ENCODE measurements at places on chromosomes 3 and 15. TPM values are rescaled to one million over a fixed set of nuclear protein-coding genes. Genes with fewer than 3 reads are reported as not detected.

GRCh38 chr3:168467115-168467714 lies 371.5 kb upstream of the GOLIM4 start:
- no peak for DNase-seq

DNA sequence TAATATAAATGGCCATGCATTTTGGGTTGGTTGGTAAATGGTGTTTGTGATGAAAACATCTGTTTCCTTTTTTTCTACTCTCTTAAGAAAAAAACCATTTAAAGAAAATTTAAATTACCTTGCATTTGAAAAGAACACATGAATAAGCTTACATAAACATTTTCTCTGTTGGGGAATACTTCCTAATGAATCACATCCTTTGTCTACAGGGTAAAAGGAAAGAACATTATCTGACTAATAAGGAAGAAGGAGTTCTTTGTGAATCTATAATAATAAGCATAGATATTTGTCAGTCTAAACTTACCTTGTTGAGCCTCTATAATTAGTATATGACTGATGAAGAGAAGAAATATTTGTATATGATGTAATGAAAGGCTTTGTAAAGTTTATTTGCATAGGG lies 254.1 kb upstream of the ZNF717 start:
- no peak for DNase-seq

Gene SNX22
- 2.3 TPM for total RNA-seq

DNA sequence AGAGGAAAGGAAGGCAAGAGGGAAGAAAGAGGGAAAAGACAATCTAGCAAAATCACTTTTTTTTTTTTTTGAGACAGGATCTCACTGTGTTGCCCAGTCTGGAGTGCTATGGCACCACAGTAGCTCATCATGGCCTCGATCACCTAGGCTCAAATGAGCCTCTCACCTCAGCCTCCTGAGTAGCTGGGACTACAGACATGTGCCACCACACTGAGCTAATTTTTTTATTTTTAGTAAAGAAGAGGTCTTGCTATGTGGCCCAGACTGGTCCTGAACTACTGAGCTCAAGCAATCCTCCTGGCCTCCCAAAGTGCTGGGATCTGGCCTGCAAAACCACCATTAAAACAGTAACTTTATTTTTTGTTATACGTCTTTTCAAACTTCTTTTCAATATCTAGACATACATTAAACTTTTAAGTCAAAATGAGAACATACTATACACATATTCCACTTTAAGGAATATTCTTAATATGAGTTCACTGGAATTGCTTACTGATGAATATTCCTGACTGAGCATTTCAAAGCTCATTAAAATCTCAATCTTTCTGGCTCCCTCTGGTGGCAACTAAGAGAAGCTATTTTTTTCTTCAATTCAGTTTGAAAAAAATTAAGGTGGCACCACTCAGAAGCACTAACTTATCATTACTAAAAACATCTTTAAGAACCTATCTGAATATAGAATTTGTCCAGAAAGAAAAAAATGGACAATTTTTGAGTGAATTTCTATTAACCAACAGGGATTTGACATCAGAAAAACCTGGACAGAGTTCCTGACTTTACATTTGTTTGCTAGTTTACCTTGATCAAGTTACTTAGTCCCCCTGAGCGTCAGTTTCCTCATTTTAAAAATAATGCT lies 40.9 kb downstream of the UACA start:
- no peak for DNase-seq

- no peak for DNase-seq
Measured at GRCh38 chr3:194843556-194843955, 157.9 kb downstream of the FAM43A start.

Gene CYFIP1
- total RNA-seq = 96.2 TPM

Gene RBP2
- total RNA-seq = not detected

Gene ANAPC13
- 58.7 TPM for total RNA-seq

Gene TM4SF4
- 0.12 TPM for total RNA-seq

GRCh38 chr3:58417075-58417474 lies 16.6 kb downstream of the PDHB start:
- DNase-seq = no peak

DNA sequence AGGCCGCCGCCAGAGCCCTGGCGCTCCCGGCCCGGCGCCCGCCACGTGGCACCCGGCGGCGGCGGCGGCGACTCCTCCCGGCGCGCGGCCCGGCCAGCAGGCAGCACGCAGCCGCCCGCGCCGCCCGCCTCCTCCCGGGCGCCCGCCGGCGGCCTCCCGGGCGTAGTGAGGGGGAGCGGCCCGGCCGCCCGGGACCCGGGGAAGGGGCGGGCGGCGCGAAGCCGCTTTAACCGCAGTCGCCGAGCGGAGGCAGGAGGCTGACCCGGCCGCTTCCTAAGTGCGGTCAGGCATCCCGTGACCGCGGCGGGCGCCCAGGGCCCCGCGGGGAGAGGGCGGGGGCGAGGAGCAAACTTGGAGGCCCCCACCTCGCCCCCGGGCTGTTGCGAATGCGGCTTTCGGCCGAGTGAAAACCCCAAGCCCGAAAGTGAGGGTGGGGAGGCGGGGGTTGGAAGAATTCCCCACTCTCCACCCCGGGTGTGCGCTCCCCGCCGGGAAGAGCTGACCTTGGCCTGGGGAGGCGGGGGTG lies 1.7 kb upstream of the HES1 start:
- DNase-seq = peak; percentile 83

DNA sequence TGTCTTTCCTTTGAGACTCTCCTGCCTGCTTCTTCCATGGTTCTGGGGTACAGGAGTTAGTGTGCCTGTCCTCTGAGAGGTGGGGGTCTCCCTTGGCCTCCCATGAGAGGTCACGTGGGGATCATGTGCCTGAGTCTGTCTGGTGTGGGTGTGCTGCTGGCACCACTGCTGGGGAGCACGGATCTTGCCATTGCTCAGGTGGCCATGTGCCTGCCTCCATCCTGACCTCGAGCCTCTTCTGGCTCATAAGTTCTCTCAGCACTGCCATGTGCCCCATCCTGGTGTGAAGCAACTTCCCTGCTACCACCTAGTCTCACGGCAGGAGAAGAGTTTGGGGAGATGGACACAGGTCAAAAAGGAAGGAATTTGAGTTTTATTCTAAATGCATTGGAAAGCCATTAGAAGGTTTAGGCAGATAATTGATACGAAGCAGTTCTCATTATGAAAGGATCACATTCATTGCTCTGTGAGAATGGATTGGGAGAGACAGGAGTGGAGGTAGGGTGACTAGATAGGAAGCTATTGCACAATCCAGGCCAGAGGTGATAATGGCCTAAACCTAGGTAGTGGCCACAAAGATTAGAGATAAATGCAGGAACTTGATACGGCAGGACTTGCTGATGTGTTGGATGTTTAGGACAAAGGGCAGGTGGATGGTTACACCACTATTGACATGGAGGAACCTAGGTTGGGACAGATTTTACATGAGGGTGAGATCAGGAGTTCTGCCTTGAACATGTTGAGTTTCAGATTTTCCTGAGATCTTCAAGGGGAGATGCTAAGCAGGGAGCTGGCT lies 173.0 kb upstream of the RORA start:
- no peak for DNase-seq

GRCh38 chr3:169668957-169669741 lies 5.6 kb upstream of the MECOM start:
- DNase-seq = peak; percentile 71

GRCh38 chr3:13788522-13789424 lies 91.1 kb downstream of the WNT7A start:
- no peak for DNase-seq

Gene TLR9
- total RNA-seq = 0.91 TPM

GRCh38 chr3:151074256-151074655 lies 11.2 kb upstream of the MED12L start:
- DNase-seq = no peak

DNA sequence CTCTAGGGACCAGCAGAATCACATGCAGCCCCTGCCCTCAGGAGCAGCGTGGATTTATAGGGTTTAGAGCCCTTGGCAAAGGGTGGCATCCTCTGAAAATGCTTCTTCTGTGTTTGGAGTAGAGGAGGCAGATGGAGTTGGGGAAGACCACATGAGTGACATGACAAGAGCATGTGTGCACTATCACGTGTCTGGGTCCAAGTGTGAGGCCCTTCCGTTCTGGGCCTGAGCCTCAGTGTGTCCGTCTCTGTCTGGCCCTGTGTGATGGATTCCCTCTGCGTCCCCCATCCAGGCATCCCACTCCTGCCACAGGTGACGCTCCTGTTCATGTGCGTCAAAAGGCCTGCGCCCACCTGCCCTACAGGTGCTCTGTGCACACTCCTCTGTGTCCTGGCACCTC lies 30.1 kb downstream of the FGD5 start:
- DNase-seq = no peak

GRCh38 chr3:57128826-57129667 lies 36.1 kb downstream of the IL17RD start:
- DNase-seq = no peak

DNA sequence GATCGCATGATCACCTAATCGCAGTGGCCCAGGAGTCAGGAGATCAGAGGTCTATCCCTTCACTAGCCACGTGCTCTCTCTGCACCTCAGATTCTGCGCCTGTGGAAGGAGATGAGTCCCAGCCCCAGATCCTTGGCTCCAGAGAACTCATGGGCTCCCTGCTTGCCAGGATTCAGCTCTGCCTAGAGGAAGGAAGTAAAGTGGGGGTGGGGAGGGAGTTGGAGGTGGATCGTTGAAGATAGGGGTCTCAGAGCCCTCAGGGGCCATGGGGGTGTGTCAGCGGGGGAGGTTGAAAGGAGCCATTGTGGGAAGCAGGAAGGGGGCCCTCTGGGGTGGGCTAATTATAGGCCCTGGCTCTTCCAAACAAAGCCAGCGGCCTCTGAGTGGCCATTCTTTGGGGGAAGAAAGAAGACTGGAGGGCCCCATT lies 11.3 kb upstream of the STRA6 start:
- DNase-seq = no peak

Gene IL17RE
- 1.0 TPM for total RNA-seq

Gene PGBD4
- total RNA-seq = 1.4 TPM

DNA sequence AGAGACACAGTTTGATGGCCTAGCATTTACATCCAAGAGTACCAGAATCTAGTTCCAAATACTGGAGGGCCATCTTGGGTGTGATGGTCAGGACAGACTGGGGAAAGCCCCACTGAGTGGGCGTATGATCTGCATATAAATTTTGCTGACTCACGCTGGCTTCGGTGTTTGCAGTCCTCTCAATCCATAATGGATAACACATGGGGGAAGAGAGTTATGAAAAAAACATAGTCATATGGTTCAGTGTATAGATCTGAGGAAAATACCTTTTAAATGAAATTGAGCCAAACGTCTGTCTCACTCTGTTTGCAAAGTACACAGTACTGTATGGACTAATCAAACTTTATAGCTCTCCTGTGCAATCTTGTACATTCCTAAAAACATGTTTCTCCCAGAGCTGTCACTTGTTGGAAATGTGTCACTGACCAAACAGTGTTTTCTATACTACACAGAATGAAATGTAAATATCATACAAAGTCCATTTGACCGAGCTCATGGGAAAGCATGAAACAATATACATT lies 125.3 kb upstream of the THBS1 start:
- no peak for DNase-seq

DNA sequence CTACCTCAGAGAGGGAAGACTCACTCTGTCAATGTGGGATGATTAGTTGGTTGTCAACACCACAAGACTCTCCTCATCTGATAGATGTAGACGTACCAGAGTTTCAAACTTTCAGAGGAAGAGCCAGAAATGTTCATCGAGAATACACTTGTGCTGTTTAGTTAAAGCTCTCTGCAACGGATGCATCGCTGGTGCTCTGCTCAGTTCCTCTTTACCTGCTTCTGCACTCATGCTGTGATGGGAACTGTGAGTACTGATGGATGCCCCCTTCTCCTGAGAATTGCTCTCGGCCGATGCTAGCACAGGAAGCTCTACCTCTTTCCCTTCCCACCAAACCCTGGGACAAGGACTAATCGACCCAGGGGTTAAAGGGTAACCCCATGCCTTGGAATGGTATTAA lies 51.8 kb upstream of the CCDC54 start:
- no peak for DNase-seq

DNA sequence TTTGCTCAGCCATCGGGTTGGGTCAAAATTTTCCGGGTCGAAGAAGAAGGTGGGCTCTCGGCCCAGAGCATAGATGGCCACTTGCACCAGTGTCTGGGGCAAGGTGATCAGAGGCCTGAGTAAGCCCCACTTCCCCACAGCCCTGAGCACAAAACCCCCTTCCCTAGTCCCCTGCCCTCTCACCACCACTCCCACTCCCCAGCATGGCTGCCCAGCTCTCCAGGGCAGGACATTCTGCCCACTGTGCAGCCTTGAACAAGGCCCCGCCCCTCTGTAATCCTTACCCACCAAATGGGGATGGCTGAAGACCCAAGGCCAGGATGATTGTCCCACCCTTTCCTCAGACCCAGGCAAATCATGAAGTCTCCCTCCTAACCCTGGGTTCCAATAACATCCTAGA lies 28.8 kb downstream of the CYP11A1 start:
- DNase-seq = no peak

Gene MUC4
- total RNA-seq = 0.65 TPM

Gene PPP1R14D
- total RNA-seq = not detected

- no peak for DNase-seq
Measured at GRCh38 chr15:89131731-89132130, 43.5 kb downstream of the ABHD2 start.

Gene ABHD17C
- total RNA-seq = 3.4 TPM

GRCh38 chr15:39491886-39492490 lies 88.9 kb upstream of the THBS1 start:
- DNase-seq = no peak

Gene SI
- total RNA-seq = not detected

DNA sequence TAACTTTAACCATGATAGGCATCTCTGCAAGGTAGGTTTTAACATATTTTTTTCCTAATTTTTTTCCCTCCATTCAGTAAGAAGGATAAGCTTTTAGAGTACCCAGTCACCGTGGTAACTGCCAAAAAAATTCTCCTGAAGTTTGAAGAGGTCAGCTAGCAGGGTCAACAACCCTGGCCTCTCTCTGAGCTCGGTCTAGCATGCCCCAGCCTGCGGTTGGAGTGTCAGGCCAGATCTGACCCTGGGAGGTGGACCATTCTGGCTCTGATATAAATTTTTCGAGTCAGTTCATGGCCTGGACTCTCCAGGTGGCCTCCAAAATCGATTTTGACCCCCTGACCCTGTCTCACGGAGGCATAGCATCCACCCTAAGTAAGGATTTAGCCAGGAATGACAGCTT lies 29.7 kb downstream of the SOX2 start:
- DNase-seq = no peak

Gene MORF4L1
- total RNA-seq = 313 TPM

Gene COL6A6
- 0.71 TPM for total RNA-seq

Gene NDN
- total RNA-seq = 93.2 TPM

DNA sequence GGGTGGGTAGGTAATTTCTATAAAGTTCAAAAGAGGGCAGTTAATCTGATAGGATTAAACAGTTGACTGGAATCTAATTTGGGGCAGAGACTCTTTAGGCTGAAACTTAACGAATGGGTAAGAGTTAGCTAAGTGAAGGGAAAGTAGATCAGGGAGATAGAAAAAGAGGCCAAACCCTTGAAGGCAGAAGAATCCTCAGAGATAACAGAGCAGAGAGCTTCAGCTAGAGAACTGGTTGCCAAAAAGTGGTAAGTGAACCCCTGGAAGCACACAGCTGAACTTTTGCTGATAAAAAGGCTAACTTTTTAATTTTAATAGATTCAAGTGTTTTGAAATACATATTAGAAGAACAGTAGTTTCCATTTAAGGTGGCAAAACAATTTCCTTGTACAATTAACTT lies 99.2 kb downstream of the FHIT start:
- DNase-seq = no peak

Gene ZNF80
- total RNA-seq = not detected

- no peak for DNase-seq
Measured at GRCh38 chr3:188486126-188486525, 332.2 kb downstream of the LPP start.

- DNase-seq = no peak
Measured at GRCh38 chr15:73809728-73810501, 56.8 kb upstream of the INSYN1 start.

Gene HHLA2
- not detected for total RNA-seq

Gene NEK4
- total RNA-seq = 20.1 TPM

- DNase-seq = no peak
Measured at GRCh38 chr3:39135170-39135805, 18.1 kb downstream of the CSRNP1 start.

Measured in ovary (tissue), 10 donors.